Endothelial cell of umbilical vein (primary cell): ENCODE measurements at places on chromosomes 16 and 17. TPM values are rescaled to one million over a fixed set of nuclear protein-coding genes. Genes with fewer than 3 reads are reported as not detected.
A peak's percentile ranks its signal among the peaks of the same experiment; 100 is the strongest.

DNA sequence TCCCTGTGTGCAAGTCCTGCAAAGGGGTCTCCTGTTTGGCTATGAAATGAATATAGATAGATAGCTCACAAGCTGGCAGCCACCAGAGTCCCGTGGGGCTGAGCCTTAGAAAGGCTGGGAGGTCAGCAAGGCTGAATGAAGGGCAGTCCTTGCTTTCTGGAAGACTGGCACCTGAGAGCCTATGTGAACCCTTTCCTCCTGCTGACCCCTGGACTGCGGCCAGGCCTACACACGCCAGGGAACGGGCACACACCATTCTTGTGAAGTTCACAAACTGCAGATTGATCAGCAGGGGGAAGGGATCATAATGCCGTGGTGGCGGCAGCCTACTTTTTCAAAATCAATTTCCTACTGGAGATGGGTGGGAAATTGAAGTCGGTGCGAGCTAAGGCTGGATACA lies 985 bp upstream of the C17orf107 start:
- no peak overlapping the region for H3K27ac ChIP-seq
- no peak overlapping the region for H3K4me3 ChIP-seq
- H3K36me3 ChIP-seq: peaks cover 37% of the 10 kb centered on the region

DNA sequence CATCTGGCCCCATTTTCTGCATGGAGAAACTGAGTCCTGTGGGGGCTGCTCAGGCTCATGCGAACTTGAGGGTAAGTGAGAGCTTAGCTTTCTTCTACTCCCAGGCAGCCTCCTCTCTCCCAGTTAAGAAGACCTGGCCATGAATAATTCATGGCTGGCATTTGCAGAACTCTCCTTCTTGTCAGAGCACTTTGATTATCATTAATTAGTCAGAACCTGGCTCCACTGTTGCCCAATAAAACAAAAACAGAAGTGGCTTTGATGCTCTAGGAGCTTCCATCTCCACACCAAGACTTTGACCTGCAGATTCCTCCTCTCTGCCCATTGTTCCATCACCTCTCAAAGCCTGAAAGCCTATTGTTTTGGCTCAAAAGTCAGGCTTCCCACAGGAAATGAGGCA lies 45.5 kb upstream of the CDH3 start:
- no peaks in the 10 kb centered on the region for H3K4me1 ChIP-seq
- no peak overlapping the region for H3K27ac ChIP-seq
- H3K4me3 ChIP-seq: no peak overlapping the region
- no peak for DNase-seq

SLC6A2 gene
- not detected in 2 replicates for total RNA-seq

DNA sequence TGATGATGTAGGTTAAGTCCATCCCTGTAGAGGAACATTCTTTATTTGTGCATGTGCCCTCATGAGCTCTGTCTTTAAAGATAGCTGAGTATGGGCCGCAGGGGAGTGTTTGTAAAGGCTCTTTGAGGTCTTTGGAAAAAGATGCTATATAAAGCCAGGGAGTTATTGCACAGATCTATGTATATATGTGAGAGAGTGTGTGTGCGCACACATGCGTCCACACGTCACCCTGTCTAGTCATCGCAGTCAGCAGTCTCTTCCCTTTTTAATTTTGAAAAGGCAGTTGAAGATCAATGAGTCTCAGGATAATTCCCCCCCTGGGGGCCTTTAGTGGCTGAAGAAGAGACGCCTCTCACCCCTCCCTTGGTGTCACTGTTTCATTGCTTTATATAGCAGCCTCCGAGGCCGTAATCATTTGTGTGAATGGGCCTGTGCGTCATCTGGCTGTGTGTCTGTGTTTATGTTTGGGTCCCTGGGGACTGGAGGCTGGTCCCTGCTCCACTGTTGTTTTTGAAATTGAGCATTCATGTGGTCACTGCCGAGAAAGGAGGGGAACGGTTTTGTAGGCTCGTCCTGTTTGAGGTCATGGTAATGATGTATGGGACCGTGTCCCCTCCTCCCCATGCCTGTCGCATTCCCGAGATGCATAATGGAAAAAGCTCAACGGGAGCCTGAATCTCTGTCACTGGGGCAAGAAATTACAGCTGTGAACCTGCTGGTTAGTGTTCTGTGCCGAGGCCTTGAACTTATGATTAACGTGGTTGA lies 143.9 kb downstream of the SNX29 start:
- H3K4me1 ChIP-seq: no peaks in the 10 kb centered on the region
- no peak overlapping the region for H3K27ac ChIP-seq
- no peak overlapping the region for H3K4me3 ChIP-seq
- no peaks in the 10 kb centered on the region for H3K36me3 ChIP-seq
- no peak for DNase-seq
- no peaks in the 10 kb centered on the region for H3K27me3 ChIP-seq

- no peak for DNase-seq
- no peaks in the 10 kb centered on the region for H3K36me3 ChIP-seq
- H3K27ac ChIP-seq: no peak overlapping the region
- no peak overlapping the region for H3K4me3 ChIP-seq
- peaks cover 3% of the 10 kb centered on the region for H3K4me1 ChIP-seq
- no peaks in the 10 kb centered on the region for H3K27me3 ChIP-seq
Measured at GRCh38 chr17:76357597-76358158, 4.0 kb upstream of the PRPSAP1 start.

- H3K4me1 ChIP-seq: peaks cover 19% of the 10 kb centered on the region
- H3K27me3 ChIP-seq: no peaks in the 10 kb centered on the region
- H3K27ac ChIP-seq: no peak overlapping the region
- no peak for DNase-seq
- H3K36me3 ChIP-seq: no peaks in the 10 kb centered on the region
Measured at GRCh38 chr16:1773703-1774447, 941 bp upstream of the MRPS34 start.

DNA sequence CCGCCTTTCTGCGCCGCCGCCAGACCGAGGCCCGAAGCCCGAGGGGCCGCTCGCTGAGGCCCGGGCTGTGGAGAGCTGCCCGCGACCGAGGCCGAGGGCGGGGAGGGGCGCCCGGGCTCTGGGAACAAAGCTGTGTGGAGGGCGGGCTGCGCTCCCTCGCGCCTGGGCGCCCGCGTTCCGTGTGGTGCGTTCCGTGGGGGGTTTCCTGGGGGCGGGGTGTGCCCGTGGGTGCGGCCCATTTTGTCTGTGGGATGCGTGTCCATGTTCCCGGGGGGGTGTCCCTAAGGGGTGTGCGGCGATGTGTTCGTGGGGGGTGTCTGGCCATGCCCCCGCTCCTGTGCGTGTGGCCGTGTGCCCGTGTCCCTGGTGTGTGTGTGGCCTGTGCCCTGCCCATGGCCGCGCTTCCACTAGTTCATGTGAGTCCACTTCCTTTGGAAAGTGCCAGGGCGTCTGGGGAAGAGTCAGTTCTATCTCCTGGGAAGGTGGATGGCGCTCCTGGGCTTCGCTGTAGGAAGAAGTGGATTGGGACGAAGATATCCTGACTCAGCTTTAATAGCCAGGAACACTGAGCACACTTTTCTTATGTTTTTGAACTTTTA lies 520 bp downstream of the JPT2 start:
- peak overlapping the region; percentile 60 for H3K4me3 ChIP-seq
- peaks cover 20% of the 10 kb centered on the region for H3K36me3 ChIP-seq
- DNase-seq: peak; percentile 36
- H3K27ac ChIP-seq: peak overlapping the region; percentile 1
- H3K27me3 ChIP-seq: no peaks in the 10 kb centered on the region

DNA sequence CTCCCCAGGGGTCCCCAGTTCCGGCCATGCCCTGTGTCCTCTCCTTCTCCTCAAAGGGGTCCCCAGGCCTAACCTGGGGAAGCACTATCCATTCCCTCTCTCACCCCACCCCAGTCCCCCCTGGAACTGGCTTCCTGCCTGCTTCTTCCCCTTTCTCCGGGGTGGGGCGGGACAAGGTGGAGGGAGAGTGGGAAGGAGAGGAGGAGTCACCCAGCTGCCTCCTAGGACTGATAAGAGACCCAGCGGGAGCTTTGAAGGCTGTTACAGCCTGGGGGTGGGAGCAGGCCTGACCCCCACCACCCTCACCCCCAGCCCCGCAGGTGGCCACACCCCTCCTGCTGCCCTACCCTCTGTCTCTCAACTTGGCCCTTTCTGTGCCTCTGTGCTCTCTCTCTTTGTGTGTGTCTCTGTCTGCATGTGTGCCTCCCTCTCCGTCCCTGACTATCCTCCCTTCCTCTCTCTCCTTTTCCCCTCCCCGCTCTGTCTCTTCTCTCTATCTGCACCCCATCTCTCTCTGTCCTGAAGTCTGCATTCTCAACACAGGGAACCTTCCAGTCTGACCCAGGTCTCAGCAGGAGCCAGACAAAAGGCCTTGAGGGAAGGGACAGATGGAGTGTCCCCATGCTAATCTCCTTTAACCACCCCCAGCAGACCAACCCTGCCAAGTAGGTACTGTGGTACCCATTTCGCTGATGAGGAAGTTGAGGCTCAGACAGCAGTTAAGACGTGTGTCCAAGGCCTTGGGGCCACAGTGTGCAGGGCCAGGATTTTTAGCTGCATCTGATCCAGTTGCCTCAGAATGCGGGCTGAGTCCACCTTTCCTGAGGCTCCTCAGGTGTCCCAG lies 66.1 kb downstream of the RAB11FIP4 start:
- no peaks in the 10 kb centered on the region for H3K36me3 ChIP-seq
- DNase-seq: no peak
- no peaks in the 10 kb centered on the region for H3K27me3 ChIP-seq
- no peak overlapping the region for H3K4me3 ChIP-seq
